ENCODE measurements at places on chromosomes 1 and 21.
A peak's percentile ranks its signal among the peaks of the same experiment; 100 is the strongest.

GRCh38 chr1:161483361-161483760 lies 21.9 kb upstream of the FCGR2A start:
- no peak for DNase-seq

DNA sequence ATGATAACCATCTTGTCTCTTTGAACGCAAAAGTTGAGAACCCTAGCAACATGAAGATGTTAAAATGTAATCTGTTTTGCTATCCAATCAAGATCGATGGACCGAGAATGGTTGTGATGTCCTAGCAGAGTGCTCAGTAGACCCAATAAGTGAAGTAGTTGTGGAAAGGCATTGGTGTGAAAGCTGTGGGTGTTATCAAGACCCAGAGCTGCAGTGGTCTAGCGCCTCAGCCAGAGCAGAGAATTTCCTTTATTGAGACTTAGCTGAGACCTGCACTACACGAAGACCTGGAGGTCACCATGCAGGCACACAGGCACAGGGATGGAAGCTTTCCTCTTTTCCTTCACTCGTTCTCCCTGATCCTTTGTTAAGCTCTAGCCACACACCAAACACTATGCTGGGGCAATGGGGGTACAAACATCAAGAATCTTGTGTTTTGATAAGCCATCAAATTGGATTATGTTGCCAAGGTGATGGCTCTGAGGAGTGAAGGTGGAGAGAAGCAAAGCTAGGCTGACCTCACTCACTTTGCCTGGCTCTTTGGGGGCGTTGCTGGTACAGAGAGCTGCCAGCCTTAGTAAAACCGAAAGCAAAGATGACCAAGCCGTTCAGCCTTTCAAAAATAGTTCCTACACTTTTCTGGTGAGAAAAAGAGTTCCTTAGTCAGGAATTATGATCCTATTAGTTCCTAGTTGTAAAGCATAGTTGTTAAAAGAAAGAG lies 24.1 kb downstream of the METTL13 start:
- peak; percentile 13 for DNase-seq

DNA sequence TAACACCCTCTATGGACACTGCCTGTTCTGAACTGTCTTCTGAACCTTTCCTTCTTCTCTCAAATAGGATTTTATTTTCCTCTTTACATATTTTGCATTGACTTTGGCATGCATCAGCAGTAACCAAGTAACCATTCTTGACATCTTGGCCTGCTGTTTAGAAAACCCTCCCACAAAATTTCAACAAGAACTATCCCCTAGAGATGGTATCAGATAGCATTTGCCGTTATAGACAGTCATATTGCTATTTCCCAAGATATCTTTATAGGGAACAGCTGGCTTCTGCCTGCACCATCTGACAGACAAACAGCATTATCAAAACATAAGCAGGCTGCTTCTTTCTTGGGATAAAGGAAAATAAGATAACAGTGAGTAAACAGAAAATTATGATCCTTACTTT lies 54.7 kb downstream of the LHX8 start:
- no peak for DNase-seq

DNA sequence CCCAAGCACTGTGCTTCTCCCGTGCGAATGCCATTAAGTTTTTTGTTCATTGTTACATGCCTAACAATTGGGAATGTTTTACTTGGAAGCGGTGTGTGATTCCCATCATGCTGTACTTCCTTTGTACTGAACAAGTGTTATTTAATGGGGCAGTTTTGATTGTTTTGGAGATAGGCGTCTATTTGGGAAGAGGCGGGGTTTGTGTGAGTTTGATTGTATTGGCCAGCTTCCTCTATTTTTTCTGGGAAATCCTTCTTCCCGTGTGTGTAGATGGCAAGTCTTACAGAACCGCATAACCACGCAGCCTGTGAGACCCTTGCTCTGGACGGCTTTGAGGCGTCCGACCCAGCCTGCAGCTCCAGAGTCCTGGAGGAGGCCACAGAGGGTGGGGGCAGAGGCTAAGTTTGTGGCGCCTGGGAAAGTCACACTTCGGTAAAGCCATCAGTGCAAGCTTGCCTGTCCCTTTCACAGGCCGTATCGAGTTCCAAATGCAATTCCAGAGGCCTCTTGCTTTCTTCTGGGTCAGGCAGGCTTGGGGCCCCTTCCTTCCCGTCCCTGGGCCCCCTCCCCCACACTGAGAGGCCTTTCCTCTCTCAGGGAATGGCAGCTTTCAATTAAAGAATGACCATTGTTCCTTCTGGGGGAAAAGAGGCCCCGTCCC lies 210.3 kb downstream of the TOMM20 start:
- DNase-seq: no peak

DNA sequence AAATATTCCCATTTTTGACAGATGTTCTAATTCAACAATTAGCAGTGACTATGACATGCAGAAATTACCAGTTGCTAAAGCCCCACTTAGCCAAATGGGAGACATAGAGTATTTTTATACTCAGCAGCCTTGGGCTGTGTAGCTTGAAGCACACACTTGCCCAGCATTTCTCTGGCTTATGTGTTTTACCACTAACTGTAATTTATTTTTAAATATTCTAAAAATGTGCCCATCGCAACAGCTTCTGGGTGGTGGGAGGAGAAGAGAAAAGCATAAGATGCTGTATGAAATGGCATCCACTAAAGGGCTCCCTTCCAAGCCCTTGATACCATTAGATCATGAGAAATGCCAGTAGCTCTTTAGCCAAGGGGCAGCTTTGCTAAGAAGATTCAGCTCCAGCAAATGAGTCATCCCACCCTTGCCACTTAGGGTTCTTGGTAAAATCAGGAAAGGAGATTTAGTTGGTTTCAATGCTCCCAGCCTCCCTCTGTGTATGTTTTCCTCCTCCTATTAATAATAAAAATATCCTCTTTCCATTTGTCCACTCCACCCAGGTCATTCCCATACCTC lies 462.7 kb upstream of the DEPDC1 start:
- no peak for DNase-seq

DNA sequence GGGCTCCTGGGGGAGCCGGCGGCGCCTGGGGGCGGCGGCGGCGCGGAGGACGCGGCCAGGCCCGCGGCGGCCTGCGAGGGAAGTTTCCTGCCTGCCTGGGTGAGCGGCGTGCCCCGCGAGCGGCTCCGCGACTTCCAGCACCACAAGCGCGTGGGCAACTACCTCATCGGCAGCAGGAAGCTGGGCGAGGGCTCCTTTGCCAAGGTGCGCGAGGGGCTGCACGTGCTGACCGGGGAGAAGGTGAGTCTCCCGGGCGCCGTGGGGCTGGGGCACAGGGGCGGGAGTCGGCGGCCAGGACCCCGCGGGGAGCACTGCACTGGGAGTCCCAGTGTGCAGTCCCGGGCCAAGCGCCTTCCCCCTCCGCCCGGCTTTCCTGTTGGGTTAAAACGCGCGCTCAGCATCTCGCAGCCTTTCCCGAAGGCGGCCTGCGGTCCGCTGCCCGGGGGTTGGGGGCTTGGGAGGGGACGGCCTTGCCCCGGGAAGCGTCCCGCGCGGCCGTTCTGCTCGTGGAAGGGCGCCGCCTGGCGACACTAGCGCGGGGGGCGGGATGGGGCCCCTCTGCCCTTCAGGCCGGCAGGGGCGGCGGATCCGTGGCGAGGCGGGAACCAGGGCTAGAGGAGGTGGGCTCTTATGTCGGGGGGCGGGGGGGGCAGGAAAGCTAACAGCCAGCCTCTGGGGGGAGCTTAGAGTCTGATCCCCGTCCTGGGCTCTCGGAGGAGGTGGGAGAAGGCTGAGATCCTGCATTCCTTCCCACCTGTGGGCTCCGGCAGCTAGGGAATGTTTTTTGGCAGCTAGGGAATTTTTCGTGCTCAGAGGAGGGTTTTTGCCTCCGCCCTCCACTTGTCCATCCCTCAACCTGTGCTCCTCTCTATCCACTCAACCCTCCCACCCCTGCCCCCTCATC lies 1.1 kb downstream of the HUNK start:
- DNase-seq: peak; percentile 10

GRCh38 chr1:18511149-18511873 lies 30.6 kb downstream of the KLHDC7A start:
- no peak for DNase-seq

DNA sequence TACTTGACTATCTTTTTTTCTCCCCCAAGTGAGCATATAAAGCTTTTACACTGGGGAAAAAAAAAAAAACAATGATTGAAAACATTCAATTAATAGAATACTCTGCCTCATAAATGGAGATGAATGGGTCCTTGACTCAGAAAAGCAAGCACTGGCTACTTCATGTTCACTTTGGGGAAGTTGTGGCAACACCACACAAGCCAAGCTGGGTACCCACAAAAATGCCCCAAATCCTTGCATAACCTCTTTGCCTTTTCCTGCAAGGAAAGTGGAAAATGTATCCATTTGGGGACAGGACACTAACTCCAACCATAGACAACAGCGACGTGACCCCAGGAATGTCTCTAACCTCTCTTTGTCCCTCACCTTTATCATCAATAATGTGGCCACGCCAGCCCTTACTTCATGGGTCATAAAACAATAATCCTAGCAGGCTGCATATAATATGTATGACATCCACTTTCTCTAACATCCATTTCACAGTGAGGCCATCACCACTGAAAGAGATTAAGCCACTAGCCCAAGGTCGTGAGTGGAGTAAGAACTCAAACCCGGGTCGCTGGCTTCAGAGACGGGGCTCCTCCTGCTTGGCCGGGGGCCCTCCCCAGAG lies 2.3 kb downstream of the ECE1 start:
- no peak for DNase-seq

DNA sequence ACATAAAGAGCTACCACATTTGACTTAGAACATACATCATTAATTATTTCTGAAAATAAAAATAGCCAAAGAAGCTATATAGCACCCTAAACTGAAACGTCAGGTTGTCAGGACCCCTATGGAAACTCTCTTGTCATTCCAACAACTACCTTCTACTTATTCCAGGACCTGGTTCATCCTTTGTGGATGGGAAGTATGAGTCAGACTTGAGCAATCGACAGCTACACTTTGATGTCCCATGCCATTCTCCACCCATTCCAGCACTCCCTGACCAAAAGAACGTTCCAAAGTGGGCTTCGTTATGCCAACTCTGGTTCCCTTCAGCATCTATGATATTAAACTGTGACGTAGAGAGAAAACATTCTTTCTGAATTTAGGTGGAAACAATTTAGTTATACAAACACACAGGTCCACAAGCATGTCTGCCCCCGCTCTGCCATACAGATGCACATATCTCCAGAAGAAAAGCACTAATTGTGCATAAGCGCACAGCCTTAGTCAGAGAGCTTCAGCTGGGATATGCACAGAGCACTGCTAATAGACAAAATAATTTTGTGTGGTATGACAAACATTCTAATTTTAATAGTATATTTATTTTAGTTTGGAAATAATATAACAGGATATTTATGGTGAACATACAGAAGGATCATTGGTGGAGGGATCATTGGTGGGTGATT lies 723.1 kb upstream of the B3GALT2 start:
- DNase-seq: no peak

GRCh38 chr1:150464422-150464826 lies 22.8 kb upstream of the TARS2 start:
- peak; percentile 76 for DNase-seq

- no peak for DNase-seq
Observed at GRCh38 chr1:204705888-204706837, 20.6 kb upstream of the LRRN2 start.

DNA sequence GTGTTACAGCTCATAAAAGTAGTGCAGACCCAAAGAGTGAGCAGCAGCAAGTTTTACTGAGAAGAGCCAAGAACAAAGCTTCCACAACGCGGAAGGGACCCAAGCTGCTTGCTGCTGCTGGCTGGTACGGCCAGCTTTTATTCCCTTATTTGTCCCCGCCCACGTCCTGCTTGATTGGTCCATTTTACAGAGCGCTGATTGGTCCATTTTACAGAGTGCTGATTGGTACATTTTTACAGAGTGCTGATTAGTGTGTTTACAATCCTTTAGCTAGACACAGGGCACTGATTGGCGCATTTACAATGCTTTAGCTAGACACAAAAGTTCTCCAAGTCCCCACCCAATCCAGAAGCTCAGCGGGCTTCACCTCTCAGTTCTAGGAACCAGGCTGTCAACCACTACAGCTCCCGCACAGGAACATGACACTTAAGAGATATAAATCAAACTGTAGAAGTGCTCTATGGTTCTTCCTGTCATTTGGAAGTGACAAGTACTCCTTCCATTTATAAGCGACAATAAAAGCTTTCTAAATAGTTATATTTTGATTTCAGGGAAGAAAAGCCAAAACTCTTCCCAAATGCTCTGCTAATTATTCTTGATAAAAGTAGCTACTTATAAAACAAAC lies 28.5 kb downstream of the RNF115 start:
- DNase-seq: no peak

DNA sequence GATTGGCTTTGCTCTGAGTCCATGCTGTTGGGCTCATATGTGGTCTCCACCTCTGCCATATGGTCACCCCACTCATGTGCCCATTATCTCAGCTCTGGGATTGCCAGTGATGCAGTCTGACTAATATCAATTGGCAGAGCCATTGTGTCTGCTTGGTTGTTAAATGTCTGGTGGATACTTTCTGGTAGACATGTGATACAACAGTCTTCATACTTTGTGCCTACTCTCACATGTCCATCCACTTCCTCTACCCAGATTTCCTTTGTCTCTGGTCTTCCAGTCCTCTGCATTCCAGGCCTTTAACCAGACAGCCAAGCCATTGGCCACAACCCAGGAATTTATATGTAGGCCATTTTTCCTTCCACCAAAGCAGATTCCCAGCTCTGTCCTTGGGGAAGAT lies 30.8 kb upstream of the DIPK1A start:
- no peak for DNase-seq

GRCh38 chr1:70440642-70441391 lies 29.7 kb downstream of the CTH start:
- no peak for DNase-seq

DNA sequence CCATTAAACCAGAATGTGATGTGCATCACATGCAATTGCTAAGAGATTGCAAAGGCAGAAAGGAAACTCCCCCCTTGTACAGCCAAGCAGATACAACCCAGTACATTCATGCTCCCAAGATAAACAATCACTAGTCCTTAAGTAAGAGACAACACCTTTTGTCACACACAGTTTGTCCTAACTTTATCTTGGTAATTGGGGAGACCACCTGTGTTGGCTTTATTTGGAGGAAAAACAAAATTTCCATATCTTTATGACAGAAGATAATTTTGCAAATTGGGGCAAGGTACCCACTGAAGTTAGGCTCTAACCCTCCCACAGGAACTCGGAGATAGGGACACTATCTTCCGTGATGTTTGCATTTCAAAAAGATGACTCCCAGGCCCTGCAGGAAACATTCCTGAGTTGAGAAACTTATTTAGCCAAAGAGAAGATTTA lies 175.0 kb upstream of the TNR start:
- DNase-seq: no peak

All from CD4-positive, alpha-beta T cell treated with Interleukin-2 at 100 ng/mL for 4 hours (primary cell).